ENCODE measurements at places on chromosomes 2 and 18.

DNA sequence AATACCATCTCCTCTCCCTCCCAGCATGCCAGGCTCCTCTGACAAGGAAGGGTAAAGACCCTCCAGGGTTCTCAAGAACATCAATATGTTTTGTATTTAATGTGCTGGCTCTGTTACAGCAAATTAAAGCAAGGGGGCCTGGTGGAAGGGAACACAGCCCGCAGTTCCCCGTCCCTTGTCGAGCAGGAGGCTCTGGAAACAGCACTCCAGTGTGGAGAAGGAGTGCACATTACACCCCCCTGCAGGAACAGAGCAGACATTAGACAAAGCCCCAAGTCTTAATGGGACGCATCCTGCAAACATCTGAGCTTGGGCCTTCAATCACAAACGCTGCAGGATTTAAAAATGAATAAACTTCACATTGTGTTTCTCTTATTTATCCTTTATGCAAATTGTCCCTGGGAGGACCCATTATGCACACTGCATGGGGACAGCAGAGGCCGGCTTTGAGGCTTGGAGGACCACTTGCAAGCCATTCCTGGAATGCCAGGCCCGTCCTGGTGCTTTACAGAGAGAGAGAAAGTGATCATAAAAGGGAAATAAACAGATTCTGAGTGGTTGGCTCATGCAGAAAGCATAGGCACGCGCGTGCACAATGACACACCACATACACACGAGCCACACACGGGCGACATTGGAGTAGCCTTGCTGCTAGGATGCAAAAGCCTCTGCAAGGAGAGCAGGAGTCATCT is 328.7 kb downstream of the SMAD2 start:
- DNase-seq: no peak

GRCh38 chr2:26573241-26573925 is 67.8 kb downstream of the CIB4 start:
- no peak for DNase-seq

DNA sequence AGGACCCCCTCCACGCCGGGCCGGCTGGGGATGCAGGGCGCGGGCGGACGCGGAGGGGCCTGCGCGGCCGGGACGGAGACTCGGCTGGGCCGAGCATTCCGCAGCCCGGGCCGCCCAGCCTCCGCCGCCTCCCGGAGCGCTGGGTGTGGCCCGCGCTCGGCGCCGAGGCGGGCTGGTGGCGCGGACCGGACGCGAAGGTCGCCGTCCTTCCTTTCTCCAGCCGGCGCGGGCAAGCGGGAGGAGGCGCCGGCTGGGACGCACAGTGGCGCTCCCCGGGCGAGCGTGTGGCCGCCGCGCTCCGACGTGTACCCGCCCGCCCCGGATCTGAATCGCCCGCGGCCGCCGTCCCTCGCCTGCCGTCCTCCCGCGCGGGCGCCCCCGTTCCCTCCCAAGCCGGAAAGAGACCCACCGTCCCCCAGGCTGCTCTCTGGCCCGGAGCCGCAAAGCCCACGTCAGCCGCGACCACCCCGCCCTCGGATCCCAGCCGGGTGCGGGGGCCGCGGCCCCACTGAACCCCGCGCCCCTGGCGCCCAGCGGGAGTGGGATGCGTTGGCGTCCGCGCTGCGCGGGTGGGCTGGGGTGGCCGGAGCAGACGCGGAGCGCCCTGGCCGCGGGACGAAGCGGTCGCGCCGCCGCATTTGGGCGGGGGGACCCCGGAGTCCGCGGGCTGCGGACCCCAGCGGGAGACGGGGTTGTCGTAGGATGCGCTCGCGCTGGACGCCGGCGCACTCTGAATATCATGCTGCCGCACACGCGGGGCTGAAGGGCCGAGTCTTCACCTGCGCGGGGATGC is 634 bp downstream of the SPATS2L start:
- DNase-seq: no peak

DNA sequence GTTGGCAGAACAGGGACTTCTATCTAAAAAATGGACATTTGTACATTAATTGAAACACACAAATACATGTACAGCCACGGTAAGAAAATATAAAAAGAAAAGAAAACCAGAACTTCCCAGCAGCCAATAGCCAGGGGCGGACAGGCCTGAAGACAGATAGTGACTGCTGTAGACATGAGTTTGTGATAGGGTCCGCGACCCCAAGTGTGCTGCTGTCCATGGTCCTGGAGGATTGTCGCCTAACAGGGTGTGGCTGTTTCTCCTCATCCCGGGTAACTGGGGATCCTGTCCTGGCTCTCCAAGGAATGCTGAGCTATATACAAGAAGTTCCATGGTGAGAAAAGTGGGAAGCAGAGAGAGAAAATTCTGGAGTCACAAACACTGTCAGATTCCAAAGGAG is 266.5 kb upstream of the SALL3 start:
- DNase-seq: no peak

GRCh38 chr2:45687964-45688363 is 36.5 kb downstream of the PRKCE start:
- DNase-seq: no peak

GRCh38 chr2:203904022-203904421 is 32.5 kb upstream of the ICOS start:
- no peak for DNase-seq

- DNase-seq: no peak
Observed at GRCh38 chr18:45166836-45167551, 448.3 kb upstream of the SLC14A2 start.

GRCh38 chr2:26811261-26811660 is 25.4 kb downstream of the CENPA start:
- no peak for DNase-seq

DNA sequence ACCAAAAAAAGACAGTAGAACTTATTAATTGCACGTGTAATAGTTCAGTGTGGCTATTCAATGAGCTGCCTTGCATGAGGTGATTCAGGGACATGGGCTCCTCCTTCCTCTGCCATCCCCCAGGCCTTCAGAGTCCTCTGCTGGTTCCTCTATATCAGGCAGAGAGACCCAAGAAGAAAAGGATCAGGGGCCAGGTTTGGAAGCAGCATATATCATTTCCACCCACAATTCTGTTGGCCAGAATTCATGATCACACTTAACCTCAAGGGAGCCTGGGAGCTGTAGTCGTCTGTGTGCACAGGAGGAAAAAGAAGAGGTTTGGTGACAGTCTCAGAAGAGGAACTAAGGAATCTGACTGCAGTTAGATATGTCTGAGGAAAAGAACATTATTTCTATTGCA is 114.0 kb upstream of the GLS start:
- no peak for DNase-seq

DNA sequence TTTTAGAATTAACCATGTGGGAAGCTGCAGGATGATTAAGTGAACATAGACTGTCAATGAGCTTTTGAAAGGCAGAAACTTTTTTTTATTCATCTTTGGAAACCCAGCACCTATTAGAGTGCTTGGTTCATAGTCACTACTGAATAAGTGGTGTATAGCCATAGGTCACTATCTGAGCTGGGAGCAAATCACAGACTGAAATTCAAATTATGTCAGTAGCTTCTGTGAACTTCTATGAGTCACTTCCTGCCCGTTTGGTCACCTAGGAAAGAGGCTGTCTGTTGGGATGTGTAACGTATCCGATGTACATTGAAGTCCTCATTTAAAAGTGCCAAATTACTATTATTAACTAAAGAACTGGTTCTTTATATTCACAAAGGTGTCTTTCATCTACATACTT is 20.5 kb upstream of the SLC40A1 start:
- no peak for DNase-seq

DNA sequence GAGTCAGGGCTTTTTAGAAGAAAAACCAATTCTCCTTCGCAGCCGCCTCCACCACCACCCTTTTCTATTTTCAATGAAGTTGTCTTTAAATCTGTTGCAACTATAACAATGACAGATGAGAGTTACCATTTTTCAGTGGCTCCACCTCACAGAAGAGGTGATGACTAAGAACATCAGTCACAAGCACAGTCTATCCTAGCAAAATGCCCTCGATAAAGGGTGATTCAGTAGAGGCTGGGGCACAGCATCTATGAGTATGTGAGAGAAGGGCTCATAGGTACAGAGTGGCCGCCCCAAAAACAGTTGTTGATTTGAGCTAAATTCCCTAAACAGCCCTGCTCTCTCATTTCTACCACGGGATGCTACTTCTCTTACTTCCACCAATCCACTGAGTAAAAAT is 310.8 kb upstream of the MGAT5 start:
- DNase-seq: no peak

DNA sequence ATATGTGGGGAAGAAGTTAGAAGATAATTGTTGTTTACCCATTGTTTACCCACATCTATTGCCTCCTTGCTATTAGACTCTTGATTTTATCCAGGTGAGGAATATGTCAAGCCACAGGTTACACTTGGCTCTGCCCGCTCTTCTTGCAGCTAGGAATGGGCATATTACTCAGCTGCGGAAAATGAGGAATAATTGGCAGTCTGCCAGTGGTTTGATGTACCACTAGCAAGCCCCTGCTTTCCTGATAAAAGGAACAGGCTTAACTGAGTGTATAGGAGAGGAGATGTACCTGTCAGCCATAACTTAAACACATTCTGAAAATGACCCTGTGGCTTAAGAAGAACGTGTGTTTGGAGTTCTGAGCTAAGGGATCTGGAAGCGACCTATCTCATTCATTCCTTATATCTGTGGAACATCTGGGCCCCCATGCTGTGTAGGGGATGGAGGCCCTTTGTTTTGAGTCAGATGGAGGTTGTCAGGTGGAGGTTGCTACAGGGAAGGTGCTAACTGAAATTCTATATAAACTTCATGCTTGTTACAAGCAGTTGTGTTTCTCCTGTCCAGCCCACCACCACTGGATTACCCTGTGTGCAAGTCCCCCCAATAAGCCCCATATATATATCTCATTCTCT is 4.6 kb upstream of the FMNL2 start:
- DNase-seq: no peak

DNA sequence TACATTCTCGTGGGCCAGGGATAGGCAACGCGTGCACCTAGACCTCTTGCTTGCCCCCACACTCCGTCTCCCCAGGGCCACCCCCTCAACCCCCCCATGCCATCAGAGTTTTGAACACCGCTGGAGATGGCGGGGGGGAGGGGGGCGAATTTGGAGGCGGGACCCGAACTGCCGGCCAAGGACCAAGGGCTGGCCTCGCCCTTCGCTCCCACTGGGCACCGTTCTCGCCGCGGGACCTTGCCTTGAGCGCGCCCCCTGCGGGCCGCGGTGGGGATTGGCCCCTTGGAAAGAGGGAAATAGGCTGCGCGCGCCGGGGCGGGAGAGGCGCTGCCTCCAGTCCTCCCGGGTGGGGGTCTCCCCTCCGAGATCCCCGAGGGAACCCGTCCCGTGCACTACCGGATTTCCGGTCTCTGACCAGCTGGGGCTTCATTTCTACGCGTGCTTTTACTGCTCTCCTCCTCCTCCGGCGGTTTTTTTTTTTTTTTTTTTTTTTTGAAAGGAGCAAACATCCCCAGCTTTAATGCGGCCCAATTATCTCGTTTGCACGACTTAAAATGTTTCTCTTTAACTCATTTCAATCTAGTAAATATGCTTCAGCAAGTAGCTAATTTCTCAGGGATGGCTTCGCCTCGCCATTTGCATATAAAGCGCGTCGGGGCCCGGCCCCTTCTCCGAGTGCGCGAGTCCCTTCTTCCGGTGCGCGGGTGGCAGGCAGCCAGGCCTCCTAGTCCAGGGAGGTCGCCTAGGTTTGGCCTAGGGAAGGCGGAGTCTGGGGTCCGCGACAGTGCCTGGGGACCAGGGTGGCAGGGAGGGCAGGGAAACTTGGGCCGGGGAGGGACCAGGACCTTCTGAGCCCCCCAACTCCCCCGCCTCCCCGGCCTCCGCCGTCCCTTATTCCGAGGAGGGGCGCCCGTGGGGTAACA is 10.0 kb upstream of the GBX2 start:
- DNase-seq: no peak

GRCh38 chr2:85511008-85511811 is 27.8 kb upstream of the MAT2A start:
- no peak for DNase-seq

GRCh38 chr2:84640411-84640810 is 124.1 kb downstream of the DNAH6 start:
- DNase-seq: no peak

DNA sequence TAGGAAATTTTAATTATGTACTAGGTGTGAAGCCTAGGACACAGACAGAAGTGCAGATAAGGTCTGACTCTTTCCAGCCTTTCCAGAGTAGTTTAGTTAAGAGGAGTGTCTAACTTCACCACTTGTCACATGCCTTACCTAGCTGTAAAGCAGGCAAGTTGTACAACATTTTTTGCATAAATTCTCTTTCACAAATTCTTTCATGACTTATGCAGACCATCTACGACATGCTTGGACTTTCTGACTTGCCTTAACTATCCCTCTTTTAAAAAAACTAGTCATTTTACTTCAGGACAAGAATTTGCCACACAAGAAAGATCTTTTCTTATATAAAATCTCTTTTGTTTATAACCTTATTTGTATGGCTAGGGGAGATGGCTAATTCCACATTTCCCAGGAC is 1273.6 kb upstream of the SLC39A10 start:
- DNase-seq: no peak

DNA sequence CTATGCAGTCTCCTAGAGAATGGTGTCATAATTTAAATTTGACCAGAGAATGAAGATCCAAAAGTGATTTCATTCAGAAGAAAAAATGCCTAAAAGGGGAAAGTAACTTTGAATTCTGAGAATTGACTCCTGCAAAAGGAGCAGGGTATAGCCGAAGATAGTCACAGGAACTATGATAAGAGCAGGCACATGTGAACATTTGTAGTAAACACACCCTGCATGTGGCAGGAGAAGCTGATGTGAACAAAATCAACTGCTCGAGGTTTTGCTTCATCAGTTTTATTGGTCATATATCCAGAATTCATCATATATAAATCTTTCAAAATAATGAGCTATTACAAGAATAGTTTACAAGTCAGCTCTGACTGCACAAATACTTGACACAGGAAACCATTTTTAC is 14.0 kb downstream of the MCFD2 start:
- no peak for DNase-seq

GRCh38 chr2:208501206-208501605 is 94.6 kb downstream of the PTH2R start:
- no peak for DNase-seq

GRCh38 chr18:36685580-36685979 is 143.2 kb downstream of the TPGS2 start:
- no peak for DNase-seq

GRCh38 chr2:145747715-145748114 is 1227.8 kb upstream of the ZEB2 start:
- DNase-seq: no peak

- no peak for DNase-seq
Observed at GRCh38 chr2:62465039-62465740, 40.8 kb downstream of the TMEM17 start.

GRCh38 chr2:193267496-193268002 is 1072.8 kb upstream of the TMEFF2 start:
- no peak for DNase-seq
